ENCODE measurements at places on chromosomes 1 and 21.

- no peak for DNase-seq
Observed at GRCh38 chr1:232682248-232682647, 52.3 kb upstream of the SIPA1L2 start.

- no peak for DNase-seq
Observed at GRCh38 chr1:24317081-24317480, 2.1 kb upstream of the GRHL3 start.

DNA sequence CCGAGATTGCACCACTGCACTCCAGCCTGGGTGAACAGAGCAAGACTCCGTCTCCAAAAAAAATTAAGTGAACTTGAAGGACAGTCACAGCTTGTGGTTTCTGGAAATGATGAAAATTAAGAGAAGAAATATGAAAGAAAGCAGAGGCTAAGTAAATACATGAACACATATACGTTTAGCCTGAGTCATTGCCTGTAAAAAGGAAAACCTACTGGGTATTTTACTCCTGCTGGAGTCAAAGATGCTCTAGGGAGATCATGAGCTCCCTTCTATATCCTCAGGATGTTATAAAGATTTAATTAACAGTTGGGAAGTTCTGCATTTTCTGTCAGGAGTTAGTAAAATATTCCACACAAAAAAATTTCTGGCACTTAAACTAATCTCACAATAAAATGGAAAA lies 43.5 kb upstream of the TTC39A start:
- no peak for DNase-seq

DNA sequence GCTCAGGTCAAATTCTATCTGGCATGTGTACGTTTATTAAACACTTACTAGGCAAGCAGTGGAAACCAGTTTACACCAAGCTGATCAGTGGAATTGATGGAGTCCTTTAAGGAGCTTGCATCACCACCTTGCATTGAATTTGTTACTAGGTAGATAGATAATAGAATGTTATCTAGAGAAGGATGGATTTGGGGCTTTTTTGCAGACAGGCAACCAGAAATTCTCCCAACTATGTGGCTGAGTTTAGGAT lies 44.9 kb downstream of the HHAT start:
- no peak for DNase-seq

- DNase-seq = peak; percentile 33
Observed at GRCh38 chr1:29282924-29283803, 46.8 kb downstream of the PTPRU start.

DNA sequence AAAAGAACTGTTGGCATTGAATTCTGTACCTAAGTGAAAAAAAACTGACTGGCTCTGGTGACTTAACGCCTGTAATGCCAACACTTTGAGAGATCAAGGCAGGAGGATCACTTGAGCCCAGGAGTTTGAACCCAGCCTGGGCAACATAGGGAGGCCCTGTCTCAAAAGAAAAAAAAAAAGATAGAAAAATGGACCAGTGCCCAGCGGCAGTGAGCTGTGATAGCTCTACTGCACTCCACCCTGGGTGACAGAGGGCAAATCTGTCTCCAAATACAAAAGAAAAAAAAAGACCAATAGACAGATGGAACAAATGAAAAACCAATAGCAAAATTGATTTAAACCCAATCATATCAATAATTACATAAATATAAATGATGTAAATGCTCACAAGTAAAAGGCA lies 674 bp upstream of the AKR7A3 start:
- DNase-seq = no peak

DNA sequence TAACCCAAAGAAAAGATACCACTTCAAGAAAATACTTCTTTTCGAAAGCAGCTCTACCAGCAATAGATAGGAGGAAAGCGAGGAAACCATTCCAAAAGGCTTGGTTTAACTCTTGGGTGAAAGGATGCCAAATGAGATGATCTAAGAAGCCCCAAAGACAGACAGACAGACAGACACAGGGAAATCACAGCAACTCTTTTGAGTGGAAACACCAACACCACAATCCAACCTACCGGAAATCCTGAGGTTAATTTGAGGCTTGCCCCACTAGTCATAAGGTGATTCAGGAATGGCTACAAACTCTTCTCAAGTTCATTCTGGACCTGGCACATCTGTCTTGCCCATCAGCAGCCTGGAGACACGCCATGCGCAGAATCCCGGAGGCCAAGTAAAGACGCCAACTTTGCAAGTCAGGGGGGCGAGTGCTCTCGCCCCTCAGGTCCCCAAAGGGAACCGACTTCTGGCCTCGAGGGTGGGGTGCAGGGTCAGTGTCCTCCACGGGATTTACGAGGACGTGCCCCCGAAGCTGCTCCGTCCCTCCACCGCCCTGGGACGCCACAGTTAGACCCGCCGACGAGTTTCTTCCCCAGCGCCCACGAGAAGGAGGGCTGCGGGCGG lies 778 bp downstream of the EVI5 start:
- peak; percentile 50 for DNase-seq

DNA sequence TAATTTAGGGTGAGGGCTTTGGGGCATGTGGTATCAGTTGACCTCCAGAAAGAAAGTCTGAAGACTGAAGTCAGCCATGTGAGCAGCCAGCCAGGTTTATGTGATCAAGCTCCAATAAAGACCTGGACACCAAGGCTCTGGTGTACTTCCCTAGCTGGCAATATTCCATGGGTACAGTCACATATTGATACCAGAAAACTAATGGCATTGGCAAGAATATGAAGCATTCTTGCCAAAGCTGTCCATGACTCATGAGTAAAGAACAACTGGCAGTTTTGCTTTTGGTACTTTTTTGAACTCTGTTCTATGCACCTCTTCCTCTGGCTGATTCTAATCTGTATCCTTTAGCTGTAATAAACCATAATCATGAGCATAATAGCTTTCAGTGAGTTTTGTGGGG lies 415.3 kb upstream of the CAMK1G start:
- DNase-seq = peak; percentile 76

DNA sequence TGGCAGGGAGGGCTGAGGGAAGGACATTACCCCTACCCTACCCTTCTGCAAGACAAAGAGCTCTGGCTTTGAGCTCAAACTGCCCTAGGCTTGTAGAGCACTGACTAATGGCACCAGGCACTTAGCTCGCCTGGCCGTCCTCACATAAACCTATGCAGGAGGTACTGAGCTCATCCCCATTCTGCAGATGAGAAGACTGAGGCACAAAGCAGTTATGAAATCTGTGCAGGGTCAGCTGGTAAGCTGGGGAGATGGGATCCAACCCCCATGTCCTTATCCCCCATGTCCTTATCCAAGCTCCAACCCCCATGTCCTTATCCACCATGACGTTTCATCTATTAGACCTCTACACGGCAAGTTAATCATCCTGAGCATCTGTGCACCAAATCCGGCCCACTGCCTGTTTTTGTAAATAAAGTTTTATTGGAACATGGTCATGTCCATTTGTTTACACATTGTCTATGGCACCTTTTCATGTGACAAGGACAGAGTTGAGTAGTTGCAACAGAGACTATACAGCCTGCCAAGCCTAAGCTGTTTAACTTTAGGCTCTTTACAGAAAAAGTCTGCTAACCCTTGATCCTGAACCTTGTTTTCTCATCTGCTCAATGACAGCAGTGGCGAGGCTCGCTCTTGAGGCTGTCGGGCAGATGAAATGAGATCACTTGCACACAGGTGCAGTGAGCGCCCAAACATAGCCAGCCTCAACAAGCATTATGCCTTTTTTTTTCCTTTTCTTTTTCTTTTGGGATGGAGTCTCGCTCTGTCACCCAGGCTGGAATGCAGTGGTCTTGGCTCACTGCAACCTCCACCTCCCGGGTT lies 86.8 kb downstream of the FBXO2 start:
- DNase-seq = no peak

Measured in MG63 (cell line).